Naive thymus-derived CD4-positive, alpha-beta T cell (primary cell): ENCODE measurements at places on chromosomes 4 and X. TPM values are rescaled to one million over a fixed set of nuclear protein-coding genes. Genes with fewer than 3 reads are reported as not detected.
A peak's percentile ranks its signal among the peaks of the same experiment; 100 is the strongest.

Gene REPS2
- polyA plus RNA-seq: 0.21 TPM

Gene SLC9A7
- 3.2 TPM for polyA plus RNA-seq

Gene CFAP99
- not detected for polyA plus RNA-seq

Gene USO1
- 23.8 TPM for polyA plus RNA-seq

Gene IQCM
- not detected for polyA plus RNA-seq

Gene FRMPD4
- polyA plus RNA-seq: not detected

Gene MAGEA2
- polyA plus RNA-seq: not detected

Gene ALB
- not detected for polyA plus RNA-seq

Gene MAGEB10
- polyA plus RNA-seq: not detected

Gene XK
- not detected for polyA plus RNA-seq

Gene G6PD
- polyA plus RNA-seq: 3.9 TPM

Gene SPRY1
- polyA plus RNA-seq: 4.3 TPM

DNA sequence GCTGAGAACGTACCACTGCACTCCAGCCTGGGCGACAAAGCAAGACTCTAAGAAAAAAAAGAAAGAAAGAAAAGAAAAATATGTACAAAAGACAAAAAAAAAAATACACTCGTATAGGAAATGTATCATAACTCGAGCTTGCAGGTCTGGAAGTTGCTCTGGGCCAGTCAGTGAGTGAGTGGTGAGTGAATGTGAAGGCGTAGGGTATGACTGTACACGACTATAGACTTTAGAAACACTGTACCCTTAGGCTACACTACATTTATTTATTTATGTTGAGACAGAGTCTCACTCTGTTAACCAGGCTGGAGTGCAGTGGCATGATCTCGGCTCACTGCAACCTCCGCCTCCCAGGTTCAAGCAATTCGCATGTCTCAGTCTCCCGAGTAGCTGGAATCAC lies 29.4 kb downstream of the EVC2 start:
- no peak for DNase-seq

GRCh38 chr4:37644962-37645361 lies 41.2 kb downstream of the RELL1 start:
- no peak for DNase-seq

GRCh38 chr4:157459785-157460184 lies 239.3 kb downstream of the GRIA2 start:
- no peak for DNase-seq

- no peak for DNase-seq
These were observed 1048.0 kb downstream of the PDHA2 start for GRCh38 chr4:96887857-96888256.

DNA sequence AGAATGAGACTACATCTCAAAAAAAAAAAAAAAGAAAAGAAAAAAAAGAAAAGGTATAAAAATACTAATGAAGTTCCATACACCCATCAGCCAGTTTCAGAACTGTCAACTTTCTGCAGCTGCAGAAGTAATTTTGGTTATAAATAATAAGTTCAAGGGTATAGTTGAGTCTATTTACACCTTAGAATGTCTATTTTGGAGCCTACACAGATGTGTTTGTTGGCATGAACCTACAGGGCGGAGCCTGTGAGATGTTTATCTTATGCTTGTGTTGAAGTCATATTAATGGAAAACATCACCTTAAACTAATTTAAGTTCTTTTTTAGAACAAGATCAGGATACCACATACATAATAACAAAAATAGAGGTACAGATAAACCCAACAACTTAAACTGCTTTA lies 85.8 kb downstream of the RAPGEF2 start:
- DNase-seq: no peak

GRCh38 chrX:9690046-9690445 lies 75.6 kb downstream of the GPR143 start:
- DNase-seq: no peak

DNA sequence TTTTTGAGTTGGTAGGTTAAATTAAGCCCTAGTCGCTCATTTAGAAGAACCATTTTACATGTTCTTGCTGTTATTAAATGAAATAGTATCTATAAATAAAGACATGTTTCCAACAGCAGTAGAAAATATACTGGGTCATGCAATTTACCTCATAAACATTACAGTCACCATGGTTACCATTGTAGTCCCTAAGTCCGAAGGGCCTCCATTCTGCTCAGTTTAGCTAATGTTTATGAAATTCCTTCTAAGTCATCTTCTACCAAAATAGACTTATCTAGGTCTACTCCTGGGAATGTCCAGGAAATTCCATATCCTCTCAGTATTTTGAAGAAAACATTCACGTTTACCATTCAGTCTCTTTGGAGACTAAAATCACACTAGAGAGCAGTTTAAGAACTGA lies 292.5 kb upstream of the DCAF8L1 start:
- DNase-seq: no peak

DNA sequence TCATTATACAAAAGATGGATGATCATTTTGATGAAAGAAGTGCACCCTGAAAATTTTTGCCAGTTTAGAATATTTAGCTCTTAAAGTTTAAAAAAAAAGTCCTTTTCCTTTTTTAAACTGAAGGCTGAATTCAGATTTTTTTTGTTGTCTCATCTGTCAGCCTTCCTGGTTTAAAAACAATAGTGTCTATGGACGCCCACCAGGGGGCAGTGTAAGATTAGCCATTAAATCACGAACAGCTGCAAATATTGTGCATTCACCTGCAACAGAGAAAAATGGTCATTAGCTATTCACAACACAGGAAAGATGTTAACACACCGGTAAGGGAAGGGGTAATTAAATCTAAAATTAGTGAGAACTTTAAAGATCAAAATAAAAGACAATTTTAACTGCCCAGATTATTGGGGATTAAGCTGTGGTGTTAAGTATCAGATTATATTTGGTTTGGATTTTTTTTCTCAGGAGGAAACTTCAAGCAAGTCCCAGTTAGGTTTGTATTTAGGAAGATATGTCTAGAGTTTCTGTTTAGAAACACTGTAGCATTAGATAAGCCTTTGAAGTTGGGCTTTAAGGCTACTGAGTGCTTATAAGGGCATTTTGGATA lies 4.4 kb upstream of the CXorf38 start:
- DNase-seq: peak; percentile 83

DNA sequence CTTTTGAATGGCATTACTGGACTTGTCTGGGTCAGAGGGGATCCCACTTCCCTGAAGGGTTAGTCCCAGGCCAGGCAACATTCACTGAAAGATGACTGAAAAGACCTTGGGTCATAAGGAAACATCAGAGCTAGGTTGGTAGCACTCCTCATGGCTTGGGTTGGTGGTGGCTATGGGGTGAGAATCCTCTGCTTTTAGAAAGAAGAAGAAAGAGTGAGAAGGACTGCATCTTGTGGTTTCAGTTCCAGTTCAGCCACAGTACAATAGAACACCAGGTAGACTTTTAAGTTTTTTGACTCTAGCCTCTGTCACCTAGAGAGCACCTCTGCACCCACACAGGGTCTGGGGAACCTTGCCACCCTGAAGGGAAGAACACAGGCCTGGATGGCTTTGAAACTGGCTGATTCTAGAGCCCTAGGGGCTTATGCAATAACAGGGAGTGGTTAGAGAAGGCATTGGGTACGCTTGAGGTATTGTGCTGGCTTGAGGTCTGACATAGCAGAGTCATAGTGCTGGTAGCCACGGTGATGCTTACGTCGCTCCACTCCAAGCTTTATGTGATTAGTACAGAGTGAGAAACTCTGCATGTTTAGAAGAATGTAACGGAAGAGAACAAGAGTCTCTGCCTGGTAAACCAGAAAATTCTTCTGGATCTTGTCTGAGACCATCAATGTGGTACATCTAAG lies 36.5 kb downstream of the PRR32 start:
- no peak for DNase-seq

DNA sequence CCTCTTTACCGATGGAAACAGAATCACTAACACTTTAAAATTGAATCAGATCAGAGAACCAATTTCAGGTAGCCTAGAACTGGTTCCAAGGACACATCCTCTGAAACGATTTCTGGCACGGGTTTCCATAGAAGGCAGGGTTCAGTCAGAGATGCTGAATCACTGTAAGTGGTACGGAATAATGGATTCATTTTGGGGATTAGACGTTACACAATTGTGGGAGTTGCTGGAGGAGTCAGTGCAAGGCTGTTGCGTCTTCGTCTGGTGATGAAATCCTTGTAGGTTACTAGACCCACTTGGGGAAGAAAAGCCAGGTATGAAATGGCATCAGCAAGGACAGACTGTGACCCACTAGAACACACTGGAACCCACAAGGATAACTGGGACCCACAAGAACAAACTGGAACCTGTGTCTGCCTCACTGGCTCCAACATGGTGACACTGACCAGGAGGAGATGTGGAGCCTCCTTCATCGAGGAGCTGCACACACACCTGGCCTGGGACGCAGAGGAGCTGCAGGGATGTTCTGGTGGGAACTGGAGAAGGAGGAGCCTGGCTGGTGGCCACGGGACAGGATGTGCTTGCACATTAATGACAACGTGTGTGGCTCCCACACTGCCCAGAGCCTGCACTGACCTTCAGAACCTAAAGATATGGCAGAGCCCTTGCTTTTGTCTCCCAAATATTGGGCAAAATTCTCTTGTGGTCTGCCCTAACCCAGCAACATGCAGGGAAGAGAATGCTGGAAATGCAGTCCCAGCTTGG lies 105.1 kb downstream of the TRAPPC11 start:
- no peak for DNase-seq

DNA sequence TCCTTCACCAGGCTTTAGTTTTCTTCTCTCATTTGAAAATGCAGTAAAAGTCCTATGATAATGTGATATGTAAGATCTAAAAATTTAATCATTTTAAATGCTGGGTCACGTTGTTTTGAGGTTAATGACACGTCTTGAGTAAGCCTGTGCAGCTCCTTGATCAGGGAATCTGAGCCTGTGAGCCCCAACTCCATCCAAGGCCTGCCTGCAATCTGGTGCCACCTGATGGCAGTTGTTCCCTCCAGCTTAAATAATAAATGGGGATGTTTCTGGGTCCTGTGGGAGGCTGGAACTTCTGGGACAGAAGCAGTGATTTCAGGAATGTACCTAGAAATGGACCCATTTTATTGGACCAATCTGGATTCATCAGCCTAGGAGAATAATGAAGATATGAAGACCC lies 455.4 kb upstream of the ADGRL3 start:
- no peak for DNase-seq

- no peak for DNase-seq
These were observed 921.3 kb downstream of the NLGN4X start for GRCh38 chrX:5307416-5307815.

DNA sequence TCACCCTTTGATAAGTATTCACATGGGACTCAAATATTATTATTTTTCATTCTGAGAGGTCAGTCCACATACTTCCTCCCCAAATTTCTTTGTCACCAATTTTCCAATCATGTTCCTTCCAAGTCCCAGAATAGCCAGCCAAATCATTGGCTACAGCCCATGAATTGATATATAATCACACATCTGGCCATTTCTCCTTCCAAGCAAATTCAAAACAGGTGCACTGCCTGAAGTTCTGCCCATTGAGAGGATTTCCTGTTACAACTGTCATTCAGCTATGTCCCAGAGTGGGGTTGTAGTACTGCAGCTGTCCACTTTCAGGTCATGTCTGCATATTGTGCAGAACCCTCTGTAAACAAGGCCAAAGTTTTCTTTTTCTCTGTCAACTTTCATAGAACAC lies 347.8 kb downstream of the GRID2 start:
- no peak for DNase-seq

GRCh38 chr4:108172231-108172752 lies 3.6 kb upstream of the LEF1 start:
- DNase-seq: no peak
